ENCODE measurements at places on chromosomes 1 and 21.

DNA sequence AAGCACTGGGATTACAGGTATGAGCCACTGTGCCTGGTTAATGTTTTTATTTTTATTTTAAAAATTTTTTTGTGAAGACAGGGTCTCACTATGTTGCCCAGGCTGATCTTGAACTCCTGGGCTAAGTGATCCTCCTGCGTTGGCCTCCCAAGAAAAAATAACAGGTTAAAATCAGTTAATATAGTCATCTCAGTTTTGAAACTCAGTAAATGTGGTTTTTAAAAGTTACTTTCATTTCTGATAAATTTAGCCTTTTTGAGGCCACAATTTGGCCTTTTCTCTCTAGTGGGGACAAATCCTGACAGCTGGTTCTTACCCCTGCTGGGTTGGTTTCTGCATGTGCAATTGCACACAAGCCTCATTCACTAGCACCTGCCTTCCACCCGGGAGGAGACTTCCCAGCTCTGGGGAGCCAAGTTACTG is 13.3 kb downstream of the PMF1 start:
- DNase-seq: no peak

- no peak for DNase-seq
These were observed 92.1 kb upstream of the POU3F1 start for GRCh38 chr1:38138498-38139233.

DNA sequence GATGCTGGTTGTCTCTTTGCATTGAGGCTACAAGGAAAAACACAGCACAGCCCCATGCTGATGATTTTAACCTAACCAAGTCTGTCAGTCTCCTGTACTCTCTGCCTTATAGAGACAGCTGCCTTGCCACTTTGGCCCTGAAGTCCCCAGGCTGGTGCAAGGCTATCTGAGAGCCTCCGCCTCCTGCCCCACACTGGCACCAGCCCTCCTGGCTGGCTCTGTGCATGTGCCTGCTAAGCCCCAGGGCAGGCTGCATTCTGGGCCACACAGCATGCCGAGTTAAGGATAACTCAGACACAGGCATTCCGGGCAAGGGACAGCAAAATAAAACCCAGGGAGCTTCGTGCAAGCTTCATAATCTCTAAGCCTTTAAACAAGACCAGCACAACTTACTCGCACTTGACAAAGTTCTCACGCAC is 910 bp downstream of the RUNX1 start:
- no peak for DNase-seq

DNA sequence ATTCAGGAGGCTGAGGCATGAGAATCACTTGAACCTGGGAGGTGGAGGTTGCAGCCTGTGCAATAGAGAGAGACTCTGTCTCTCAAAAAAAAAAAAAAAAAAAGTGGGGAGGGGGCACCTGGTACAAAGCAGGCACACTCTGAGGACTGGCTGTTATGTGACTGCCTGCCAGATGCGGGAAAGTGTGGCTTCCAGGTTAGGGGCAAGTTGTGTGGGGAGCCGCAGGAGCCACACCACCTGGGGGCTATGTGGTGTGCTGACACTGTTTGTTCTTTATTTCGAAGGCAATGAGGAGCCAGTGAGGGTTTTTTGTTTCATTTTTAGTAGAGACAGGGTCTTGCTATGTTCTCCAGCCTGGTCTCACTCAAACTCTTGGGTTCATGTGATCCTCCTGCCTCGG is 5.7 kb downstream of the THEMIS2 start:
- no peak for DNase-seq

DNA sequence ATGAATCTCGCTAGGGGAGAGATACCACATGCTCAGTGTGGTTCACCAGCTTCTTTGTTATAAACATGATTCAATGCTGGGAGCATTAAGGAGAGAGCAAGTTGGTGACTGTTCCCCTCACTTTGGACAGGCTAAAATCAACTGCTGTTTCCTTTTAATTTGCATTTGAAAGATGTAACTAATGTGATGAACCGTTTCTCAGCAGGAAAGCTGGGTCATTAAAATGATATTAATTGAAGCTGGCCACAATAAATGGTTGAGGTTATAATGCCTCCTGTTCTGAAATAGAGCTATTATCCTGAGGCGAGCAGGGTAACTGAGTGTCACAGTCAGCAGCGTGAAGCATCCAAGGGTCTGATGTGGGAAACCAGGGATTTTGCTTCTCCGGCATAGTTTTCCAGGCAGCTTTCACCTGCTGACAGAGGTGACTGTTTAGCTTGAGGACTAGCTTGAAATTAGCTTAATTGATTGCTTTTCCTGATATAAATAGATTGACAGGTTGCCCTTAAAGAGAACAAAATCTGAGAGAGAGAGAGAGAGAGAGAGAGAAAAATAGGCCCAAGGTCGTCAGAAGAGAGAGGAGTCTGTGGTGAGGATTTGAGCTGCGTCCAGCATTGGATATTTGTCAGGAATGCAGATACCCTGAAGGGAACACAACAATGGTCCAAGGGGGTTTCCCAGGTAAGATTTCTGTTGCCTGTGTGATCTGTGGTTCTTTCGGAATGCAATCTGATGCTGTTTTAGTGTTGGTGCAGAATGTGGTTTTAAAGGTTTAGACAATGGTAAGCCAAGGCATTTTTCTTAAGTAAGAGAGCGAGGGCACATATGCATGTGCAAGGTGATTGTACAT is 209.7 kb downstream of the PATJ start:
- DNase-seq: no peak

DNA sequence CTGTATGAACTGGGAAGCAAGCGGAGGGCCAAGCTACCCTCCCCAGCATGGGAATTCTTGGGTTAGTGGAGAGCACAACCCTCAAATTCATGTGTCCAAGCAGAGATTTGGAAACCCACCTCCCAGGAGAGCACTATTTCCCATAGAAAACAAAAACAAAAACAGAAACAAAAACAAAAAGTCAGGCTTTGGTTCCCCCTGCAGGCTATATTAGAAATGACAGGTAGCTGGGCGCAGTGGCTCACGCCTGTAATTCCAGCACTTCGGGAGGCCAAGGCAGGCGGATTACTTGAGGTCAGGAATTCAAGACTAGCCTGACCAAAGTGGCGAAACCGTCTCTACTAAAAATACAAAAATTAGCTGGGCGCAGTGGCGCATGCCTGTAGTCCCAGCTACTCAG is 10.8 kb downstream of the MINDY1 start:
- no peak for DNase-seq

DNA sequence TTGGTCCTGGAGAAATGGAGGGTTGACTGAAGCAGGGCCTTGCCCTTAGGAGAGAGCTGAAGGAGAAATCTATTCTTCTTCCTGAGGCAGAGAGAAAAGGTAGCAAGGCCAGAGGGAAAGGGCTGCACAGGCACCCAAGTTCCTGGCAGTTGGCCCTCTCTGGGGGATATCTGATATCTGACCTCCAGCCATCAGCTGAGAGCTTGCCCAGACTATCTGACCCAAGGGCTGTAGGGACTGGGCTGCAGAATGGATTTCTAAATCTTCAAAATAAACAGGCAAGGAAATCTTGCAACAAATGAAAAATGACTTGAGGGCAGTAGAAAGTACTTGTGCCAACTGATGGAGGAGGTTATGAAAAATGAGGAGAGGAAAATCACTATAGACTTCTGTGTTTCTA is 498 bp upstream of the CLCA2 start:
- DNase-seq: no peak

DNA sequence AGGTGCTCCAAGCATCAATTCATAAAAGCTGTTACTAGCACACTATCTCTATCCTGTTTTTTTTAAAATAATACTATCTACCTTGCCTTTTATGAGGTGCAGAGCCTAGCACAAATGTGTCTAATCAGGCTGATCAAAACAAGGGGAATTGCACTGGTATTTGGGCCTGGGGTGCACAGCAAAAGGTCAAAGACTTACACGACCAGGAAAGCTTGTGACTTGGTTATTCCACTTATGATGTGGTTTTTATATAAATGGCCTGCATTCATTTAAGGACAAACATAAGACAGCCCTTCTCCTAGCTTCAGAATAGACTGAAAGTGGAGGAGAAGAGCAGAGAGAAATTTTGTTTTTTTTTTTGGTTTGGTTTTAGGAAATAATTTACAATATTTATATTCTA is 98.4 kb upstream of the SGIP1 start:
- DNase-seq: no peak

Measured in stimulated activated CD4-positive, alpha-beta T cell treated with anti-CD3 and anti-CD28 coated beads, TNF-alpha, amount 100 ng/mL, for 4 hours (primary cell).